ENCODE measurements at places on chromosomes 7 and 10.

GRCh38 chr7:8277394-8277982, 15.5 kb upstream of the ICA1 start:
- DNase-seq, result no peak

GRCh38 chr7:38303866-38304265, 30.4 kb upstream of the TARP start:
- no peak for DNase-seq

DNA sequence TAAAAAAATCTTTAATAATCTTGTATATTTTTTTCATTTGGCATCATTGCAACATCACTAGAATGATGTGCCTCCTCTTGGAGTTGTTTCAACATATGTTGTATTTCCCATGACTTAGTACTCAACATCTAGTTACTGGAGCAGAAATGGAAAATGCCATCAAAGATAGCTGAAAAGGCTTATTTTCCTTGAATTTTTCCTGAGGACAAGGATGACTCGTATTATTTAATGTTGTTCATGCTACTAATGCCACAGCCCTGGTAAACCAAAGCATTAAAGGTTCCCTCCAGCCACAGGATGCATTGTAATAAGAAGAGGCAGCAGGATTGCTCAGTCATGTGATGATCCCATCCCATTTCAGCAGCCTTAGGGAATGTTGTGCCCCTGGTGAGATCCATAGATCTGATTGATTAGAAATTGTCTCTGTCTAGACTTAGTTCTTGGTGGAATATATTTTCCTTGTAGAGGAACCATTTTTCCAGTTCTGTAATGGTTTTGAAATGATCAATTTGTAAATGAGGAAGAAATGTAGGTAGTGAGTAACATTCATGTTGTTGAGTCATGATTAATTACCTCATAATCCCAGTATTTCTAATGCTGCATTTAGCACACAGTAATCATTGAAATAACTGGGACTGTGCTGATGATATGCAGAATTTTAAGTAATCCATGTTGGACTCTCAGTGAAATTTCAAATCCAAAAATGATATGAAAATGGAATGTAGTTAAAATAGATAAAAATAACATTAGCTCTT, 91.3 kb upstream of the SMIM30 start:
- DNase-seq, result no peak

DNA sequence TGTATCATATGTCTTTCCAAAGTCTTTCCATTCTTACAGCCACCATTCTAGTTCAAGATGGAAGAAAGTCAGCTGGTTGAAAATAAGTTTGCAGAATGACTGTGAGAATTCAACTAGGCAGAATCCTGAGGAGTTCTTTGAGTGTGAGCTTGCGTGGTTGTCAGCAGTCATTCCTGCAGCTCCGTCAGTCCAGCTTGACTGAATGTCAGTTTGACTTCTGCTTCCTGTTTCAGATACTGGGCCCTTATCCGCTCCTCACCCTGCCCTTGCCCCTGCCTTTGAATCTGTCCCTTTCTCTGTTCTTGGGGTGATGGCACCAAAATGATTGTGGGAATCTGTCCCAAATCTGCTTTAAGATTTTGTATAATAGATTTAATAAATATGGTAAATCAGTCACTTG, 27.8 kb downstream of the SLC26A5 start:
- DNase-seq, result no peak

- DNase-seq, result no peak
Measured at GRCh38 chr7:5679813-5680473, 101.5 kb downstream of the RNF216 start.

- no peak for DNase-seq
Measured at GRCh38 chr7:70005891-70006260, 407.6 kb downstream of the AUTS2 start.

GRCh38 chr7:102426268-102427018, 6.9 kb upstream of the ORAI2 start:
- no peak for DNase-seq

DNA sequence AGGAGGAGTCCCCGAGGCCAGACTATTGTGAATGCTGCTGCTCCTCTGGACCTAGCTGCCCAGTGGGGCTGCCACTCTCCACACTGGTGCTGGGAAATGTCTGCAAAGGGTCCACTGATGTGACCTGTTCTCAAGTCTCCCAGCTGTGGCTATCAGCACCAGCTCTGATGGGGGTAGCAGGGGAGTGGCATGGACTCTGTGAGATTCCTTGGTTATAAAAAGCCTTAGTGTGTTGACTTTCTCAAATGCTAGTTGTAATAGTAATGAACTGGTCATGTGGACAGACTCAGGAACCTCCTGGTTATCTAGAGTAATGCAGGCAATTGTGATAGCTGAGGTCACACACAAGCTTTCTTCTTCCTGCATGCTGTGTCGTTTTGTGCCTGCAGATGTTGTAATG, 34.1 kb upstream of the ARMC3 start:
- DNase-seq, result no peak

- DNase-seq, result no peak
Measured at GRCh38 chr7:140061607-140061930, 1.2 kb downstream of the PARP12 start.

DNA sequence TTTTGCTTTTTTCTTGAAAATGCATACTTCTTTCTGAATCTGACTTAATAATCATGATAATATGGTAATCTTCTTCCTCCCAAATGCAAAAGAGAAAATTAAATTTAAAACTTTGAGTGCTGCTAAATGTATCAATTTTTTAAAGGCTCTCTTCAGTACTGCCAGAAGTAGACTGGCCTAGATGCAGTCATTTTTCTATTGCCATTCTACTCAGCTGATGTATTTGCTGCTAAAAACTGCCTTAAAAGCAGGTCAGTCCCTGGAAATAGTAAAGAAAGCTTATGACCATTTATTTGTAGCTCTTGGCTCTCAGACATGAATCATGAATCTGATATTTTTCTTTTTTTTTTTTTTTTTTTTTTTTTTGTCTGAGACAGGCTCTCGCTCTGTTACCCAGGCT, 28.5 kb downstream of the NAPEPLD start:
- DNase-seq, result no peak

Data from esophagus muscularis mucosa (tissue), 4 donors.